ENCODE measurements at places on chromosomes 2 and 18. TPM values are rescaled to one million over a fixed set of nuclear protein-coding genes. Genes with fewer than 3 reads are reported as not detected.
A peak's percentile ranks its signal among the peaks of the same experiment; 100 is the strongest.

DNA sequence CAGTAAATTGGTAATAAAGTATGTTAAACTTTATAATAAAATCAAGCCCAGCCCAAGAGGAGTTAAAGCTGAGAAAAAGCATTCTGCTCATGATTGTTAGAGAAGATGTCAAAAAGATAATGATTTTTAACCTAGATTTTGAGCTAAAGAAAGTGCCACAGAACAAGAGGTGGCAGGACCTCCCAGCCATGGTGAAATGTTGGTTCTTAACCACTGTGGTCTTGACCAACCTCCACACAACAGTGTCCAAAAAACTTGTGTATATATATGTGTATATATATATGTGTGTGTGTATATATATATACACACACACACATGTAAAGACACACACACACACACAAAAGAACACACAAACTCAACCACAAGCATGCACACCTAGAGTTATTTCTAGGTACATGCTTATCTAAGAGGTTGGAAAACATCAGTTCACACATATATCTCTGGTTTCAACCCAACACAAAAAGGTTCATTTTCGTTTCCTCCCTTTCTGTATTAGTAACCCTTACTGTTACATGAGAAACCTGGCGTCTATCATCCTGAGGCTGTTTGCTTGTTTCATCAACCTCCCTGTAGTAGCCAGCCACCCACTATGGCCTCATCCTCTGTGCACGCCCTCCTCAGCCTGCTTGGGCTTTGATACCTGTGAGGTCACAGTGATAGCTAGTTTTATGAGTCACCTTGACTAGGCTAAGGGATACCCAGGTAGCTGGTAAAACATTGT, 631.8 kb upstream of the ID2 start:
- DNase-seq, result no peak

SIX3 gene
- not detected for polyA plus RNA-seq

GRCh38 chr2:28452534-28453081, 43.3 kb upstream of the PLB1 start:
- peak; percentile 20 for DNase-seq

GRCh38 chr2:212193056-212193455, 345.5 kb downstream of the ERBB4 start:
- no peak for DNase-seq
